ENCODE measurements at places on chromosomes 3 and 15. TPM values are rescaled to one million over a fixed set of nuclear protein-coding genes. Genes with fewer than 3 reads are reported as not detected.

DNA sequence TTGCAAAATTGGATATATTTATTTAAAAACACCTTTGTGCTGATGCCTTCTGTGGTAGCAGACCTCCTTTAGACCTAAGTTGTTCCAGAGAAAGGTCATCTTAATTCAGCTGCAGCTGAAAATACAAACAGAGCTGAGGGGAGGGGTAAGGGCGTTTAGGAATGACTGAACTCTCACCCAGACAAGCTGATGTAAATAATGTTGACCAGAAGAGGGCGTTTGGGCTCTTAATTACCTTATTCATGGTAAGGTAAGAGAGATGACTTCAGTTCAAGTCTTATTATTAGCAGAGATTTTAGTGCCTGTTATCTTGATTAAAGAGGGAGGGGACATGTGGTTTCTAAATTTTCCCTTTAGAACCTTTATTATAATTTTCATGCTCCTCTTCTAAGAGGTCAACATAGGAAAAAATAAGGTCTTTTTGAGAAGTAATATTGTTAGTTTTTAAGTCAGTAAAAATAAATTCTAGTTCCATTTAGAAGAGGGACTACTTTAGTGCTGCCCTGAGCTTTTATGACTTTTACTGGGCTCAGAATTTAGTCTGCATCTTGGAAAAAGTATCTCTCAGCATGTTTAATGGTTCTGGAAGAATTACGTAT, 46.3 kb downstream of the GPR171 start:
- peak; percentile 46 for DNase-seq

DNA sequence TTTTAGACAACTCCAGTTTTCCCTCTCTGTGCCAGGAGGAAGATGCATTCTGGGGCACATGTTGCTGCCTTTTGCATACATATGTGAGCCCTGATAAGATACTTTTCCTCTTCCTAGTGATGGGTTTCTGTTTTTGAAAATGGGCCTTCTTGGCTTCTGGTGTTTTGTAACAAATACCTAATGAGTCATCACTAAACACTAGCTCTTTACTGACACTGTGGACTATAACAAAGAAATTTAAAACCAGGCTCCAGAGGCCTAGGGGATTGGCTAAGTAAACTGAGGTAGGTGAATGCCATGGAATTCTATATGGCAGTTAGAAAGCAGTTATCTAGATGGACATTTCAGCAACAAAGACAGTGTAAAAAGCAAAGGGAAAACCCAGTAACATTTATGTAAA, 93.4 kb upstream of the NR2E3 start:
- DNase-seq = no peak

DNA sequence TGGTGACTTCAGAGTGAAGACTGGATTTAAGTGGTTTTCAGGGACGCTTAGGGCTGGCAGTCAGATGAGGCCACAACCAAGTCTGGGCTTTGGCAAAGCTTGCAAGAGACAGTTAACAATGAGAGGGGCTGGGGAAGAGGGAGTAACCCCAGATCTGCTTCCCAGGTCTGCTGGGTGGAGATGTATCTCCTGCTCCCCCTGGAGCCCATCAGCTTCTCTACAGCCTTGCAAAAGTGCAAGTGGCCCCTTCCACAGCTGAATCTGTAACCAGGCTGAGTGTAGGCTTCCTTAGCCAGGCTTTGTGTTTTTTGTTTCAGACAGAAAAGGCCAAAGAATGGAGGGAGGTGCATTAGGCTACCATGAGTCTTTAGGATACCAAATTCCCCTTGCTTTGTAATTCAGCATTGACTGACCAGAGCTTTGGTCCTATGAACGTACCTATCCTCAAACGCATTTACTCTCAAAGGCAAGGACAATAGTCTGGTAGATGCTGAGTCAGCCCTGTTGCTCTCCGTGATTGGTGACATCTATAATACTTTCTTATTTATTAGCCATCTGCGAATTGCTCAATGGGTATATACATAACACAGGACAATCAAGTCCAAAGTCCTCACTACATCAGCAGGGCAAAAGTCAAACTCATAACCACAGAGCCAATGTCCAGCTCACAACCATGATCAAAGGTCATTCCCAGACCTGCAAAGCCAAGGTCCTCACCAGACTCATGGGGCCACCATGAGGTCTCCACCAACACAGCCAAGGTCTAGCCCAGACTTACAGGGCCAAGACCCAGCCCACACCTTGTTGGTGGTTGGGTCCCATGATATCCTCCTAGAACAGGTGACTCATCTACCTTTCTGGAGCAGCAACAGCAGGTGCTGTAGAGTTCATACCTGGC, 17.1 kb downstream of the CCDC13 start:
- DNase-seq = peak; percentile 96

GRCh38 chr3:11244121-11244677, 28.0 kb upstream of the ATG7 start:
- no peak for DNase-seq

- DNase-seq = peak; percentile 95
Observed at GRCh38 chr15:55318588-55319494, at the start of the genes PIGB and PIGBOS1. TSS of gene PIGB (plus strand) at chr15:55319222. CDS start at chr15:55319251, 29 bp downstream. TSS of gene PIGBOS1 (minus strand) at chr15:55319123. CDS start at chr15:55317792, 1,331 bp downstream.

The BCHE gene
- 59.6 TPM for polyA plus RNA-seq

GRCh38 chr15:37743826-37744225, 190.6 kb upstream of the TMCO5A start:
- no peak for DNase-seq

The SSUH2 gene
- 38.7 TPM for polyA plus RNA-seq

GRCh38 chr3:150462108-150462507, 54.0 kb downstream of the TSC22D2 start:
- no peak for DNase-seq

DNA sequence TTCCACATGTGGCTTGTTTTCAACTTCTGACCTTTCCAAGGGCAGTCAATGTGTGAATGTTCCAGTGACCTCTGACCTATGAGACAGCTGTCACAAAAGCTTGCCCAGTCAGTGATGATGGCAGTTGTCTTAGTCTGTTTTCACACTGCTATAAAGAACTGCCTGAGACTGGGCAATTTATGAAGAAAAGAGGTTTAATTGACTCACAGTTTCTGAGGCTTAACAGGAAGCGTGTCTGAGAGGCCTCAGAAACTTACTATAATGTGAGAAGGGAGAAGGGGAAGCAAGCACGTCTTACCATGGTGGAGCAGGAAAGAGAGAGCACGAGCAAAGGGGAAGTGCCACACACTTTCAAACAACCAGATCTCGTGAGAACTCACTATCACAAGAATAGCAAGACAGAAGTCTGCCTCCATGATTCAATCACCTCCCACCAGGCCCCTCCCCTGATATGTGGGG, 95.6 kb downstream of the ECT2 start:
- DNase-seq = no peak

DNA sequence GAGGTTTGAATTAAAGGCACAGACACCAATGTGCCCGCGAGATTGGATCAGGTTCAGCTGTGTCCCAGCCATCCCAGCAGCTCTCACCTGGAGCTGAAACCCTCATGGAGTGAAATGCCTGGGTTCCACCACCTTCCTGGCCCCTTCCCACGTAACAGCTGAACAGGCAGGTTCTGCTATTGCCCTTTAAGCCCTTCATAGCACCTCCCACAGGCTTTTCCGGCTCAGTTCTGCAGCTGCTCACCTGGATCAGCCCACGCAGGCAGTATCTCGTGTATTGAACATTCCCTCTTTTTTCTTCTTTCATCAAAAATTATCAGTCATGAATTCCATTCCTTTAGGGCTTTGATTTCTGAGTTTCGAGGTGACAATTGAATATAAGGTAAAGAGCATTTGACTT, 129.8 kb downstream of the SLC9A9 start:
- DNase-seq = no peak

The CLRN1 gene
- polyA plus RNA-seq = 8.7 TPM

DNA sequence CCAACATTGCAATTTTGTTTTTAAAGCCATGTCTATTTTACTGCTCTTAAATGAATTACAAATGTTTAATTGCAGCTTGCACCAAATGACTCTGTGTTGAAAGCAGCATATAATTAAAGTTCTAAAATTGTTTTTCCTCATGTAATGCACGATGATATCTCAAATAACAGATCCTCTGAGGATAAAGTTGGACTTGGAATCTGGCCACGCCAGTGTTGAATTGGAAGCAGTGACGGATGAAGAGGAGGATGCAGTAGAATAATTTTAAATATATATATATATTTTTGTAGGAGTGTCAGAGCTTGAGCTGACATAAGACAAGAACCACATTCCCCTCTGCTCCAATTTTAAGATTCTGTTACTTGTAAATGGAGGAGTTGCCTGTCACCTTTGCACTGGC, 406.6 kb upstream of the DPPA4 start:
- no peak for DNase-seq

- DNase-seq = no peak
Observed at GRCh38 chr3:166201476-166201875, 364.3 kb upstream of the BCHE start.

The GRAMD1C gene
- 14.4 TPM for polyA plus RNA-seq

DNA sequence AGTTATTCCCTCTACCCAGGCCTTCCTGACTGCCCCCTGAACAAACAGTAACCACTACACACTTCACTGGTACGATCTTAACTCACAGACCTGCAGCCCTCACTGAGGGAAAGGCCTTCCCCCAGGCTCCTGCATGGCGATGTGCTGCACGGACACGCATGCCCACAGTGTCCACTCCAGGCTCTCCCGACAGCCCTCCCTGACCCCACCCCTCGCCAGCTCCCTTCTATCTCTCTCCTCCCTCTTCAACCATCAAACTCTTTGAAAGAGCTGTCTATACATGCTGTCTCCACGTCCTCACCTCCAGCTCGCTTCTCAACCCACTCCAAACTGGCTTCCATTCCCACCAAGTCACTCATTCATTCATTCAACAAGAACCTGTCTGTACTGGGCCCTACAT, 3.9 kb downstream of the SCN5A start:
- no peak for DNase-seq

The SCN5A gene
- 3.5 TPM for polyA plus RNA-seq

DNA sequence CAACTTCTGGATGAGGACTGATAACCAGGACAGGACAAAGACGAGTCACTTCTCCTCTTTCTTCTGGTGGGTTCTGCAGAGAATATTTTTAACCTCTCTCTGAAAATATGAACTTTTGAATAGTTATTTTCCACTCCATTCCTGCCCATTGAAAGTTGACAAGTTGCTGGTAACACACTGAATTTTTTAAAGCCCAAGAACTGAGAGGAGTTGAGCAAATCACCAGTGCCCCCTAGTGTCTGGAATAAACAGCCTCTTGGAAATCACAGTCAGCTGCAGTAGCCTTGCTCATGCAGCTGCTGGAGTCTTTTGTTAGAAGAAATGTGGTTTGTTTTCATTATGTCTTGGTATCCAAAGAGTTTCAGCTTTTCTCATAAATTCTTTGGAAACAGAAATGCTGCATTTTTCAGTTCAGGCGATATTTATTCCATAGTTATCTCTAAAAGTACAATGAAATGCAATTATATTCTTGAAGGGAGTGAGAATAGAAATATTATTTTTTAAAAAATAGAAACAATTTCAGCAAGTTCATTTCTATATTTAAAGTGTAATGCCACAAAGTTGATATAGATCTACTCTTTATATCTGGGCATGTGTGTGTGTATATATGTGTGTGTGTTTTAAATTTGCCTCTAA, 741.0 kb upstream of the CBLB start:
- peak; percentile 54 for DNase-seq

The RGMA gene
- polyA plus RNA-seq = 12.5 TPM

The C3orf22 gene
- polyA plus RNA-seq = 0.63 TPM

The LRRFIP2 gene
- 47.1 TPM for polyA plus RNA-seq

- DNase-seq = no peak
Observed at GRCh38 chr15:37877851-37878741, 56.3 kb upstream of the TMCO5A start.

The SAXO2 gene
- 2.8 TPM for polyA plus RNA-seq

Measured in large intestine (tissue), 12 donors.